Naive thymus-derived CD8-positive, alpha-beta T cell (primary cell): ENCODE measurements at places on chromosomes 3 and 15.

- no peak for DNase-seq
Observed at GRCh38 chr3:124584552-124585391, 145.5 kb upstream of the UMPS start.

DNA sequence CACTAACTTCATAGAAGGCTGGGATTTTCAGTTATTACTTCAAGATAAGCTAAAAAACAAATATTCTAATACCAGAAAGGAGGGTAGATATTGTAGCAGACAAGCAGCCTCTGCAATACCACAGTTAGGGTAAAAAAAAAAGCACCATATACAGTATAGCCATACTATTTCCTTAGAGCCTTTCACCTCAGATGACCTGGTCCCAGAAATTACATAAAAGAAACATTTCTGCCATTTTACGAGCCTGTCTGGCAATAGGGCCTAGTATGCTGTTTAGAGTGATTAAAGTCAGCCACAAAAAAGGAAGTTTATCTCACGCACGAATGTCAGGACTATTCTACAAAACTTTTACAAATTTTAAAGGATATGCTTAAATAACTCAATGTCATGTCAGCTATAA is 1016.6 kb downstream of the PLOD2 start:
- DNase-seq = no peak

DNA sequence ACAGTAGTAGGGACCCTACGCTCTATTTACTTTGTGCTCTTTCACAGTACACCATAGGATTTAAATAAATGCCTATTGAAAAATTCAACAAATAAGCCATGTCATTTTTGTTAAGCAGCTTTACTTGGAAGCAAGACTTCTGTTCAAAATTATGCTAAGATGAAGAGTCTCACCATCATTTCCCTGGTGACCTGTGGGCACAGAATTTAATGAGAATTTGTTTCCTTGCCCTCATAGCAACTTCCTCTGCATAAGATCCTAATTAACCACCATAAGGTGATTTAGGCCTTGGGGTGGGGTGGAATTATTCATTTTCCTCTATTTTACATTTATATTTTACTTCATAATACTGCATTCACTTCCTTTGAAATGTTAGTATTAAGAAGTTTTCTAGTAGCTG is 70.5 kb downstream of the CHL1 start:
- DNase-seq = no peak

- DNase-seq = no peak
Observed at GRCh38 chr3:136251511-136251910, 1.4 kb downstream of the PCCB start.

GRCh38 chr3:56654460-56654859 is 28.6 kb downstream of the TASOR start:
- no peak for DNase-seq

DNA sequence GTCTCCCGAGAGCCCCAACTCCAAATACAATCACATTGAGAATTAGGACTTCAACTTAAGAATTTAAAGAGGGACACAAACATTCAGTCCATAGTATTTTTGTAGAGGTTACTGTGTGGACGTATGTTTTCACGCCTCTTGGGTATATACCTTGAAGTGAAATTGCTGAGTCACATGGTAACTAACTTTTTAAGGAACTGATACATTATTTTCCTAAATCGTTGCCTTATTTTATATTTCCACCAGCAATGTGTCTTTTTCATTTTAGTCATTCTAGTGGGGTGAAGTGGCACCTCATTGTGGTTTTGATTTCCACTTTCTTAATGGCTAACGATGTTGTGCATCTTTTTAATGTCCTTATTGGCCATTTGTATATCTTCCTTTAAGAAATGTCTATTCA is 11.8 kb downstream of the PARP15 start:
- no peak for DNase-seq

GRCh38 chr3:17800232-17800631 is 57.8 kb upstream of the TBC1D5 start:
- no peak for DNase-seq

GRCh38 chr15:25864966-25865365 is 1.8 kb upstream of the ATP10A start:
- no peak for DNase-seq

DNA sequence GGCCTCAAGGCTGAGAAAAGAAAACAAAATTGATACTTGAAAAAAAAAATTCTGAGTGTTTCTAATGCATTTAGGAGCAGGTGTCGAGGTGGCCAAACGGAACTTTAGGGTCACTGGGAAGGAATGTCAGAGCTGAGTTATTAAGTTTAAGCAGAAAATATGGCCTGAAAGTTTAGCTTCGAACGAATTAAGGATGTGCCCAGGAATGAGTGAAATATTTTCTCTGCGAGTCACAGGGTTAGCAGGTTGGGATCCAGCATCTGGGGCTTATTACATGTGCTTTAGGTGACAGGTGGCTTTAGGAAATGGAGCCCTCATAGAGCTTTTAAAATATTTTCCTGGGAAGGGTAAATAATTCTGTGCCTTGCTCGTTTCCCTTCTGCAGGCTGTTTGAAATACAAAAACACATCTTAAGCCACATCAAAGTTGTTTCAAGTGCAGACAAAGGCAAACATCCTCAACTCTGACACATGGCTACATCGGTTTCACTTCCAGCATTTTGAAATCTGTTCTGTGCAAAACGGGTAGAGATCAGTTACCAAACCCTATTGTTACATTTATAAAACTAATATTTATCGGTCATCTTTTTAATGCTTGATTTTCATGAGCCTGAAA is 143.1 kb upstream of the ARRDC4 start:
- no peak for DNase-seq

DNA sequence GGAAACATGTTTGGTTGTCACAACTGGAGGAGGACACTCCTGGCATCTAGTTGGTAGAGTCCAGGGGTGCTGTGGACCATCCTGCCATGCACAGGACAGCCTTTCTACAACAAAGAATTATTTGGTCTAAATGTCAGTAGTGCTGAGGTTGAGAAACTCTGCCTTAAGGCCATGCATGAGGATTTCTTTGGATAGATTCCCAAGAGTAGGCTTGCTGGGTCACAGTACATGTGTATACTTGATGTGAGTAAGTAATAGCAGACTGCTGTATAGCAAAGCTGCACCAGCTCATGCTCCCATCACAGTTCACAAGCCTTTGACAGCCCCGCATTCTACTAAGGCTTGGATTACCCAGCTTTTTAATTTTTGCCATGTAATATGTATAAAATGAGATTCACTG is 151.3 kb downstream of the MFSD1 start:
- DNase-seq = no peak

DNA sequence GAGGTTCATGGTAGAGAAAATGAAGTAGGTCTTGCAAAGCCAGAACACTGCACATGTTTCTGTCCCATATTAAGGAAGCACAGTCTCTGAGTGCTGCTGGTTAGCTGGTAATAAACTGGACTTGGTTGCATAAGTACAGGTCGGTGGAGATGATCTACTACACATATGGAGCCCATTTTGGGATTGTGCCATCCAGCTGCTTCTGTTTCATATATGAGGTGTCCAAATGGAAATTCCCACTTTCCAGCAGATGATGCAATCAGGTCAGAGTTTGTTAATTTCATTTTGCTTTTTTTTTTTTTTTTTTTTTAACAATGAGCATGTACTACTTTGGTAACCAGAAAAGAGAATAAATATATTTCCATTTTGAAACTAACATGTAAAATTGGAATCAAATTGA is 122.6 kb downstream of the SATB1 start:
- no peak for DNase-seq

- no peak for DNase-seq
Observed at GRCh38 chr3:26202169-26202568, 412.3 kb downstream of the OXSM start.

DNA sequence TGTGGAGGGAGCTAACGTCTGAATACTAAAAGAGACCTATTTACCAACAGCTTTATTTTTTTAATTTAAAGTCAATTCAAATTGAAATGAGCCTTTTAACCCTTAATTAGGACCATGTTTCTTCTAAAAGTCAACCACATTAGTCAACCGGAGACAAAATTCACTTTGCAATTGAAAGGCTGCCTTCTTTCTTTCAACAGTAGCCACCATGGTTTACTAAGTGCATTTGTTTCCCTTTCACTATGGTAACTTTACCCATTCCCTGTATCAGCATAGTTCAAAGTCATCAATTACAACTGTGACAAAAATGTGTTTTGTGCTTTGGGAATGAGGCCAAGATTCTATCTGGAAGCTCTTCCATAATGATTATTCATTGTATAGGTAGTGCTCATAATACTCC is 225.4 kb downstream of the EPHA3 start:
- DNase-seq = no peak

DNA sequence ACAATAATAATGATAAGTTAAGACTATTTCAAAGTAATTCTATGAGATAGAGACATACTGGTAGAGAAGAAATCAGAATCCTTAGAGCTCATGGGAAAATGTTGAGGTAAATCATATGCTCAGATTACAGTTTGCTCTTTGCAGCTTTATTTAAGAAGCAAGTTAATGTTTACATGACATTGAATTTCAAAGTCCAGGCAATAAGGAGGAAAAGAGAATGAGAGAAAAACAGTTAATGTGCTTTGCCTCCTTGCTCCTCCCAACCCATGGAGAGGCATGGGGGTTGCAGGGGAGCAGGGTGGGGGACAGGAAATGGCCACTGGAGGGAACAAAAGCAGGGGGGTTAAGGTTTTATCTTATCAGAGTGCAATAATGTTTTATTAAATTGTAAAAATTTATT is 42.2 kb upstream of the ZBTB38 start:
- DNase-seq = no peak

- DNase-seq = no peak
Observed at GRCh38 chr3:182925330-182925943, 54.9 kb downstream of the DCUN1D1 start.

DNA sequence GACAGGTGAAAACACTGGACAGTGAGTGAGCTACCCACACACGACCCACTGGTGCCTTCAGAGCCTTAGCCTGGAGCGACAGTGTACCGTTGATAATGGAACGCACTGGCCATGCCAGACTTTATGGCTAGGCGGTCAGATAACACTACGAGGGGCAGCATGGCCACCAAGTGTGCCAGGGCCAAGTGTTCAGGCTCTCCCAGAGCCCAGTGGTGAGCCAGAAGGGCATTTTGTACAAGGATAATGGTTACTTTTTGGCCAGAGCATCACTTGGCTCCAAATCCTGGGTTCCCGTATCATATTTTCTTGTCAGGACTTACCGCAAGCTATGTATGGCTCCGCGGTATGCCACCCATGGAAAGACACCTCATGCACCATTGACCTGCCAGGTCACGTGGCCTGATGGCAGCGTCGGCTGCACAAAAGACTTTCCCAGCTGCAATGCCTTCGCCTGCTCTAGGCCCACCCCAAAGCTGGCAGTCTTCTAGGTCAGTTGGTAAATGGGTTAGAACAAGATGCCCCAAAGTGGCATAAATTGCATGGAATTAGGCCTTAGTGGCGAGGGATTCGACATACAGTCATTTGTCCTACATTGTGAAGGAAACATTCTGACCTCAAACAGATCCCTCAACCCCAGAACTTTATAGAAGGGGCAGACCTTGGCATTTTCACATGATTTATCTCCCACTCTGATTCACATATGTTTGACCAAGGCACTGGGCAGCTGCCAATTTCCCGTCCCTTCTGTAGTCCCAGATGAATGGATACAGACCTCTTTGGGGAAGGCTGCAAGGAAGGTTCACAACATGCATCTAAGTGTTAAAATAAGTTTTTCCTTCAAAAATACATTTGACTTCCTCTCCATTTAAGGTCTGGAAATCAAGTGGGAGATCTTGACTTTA is 12.2 kb upstream of the SLC28A1 start:
- no peak for DNase-seq

DNA sequence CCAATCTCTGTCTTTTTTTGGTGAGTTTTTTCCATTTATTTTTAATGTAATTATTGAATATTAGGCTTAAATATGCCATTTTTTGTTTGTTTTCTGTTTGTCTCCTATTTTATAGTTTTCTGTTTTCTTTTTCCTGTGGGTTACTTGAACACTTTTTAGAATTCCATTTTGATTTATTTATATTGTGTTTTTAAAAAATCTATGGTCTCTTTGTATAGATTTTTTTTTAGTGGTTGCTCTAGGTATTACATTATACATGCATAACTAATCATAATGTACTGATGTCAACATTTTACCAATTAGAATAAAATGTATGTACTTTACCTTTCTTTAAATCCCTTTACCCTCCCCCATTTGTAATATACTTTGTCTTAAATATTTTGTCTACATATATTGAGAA is 56.2 kb downstream of the RASA2 start:
- no peak for DNase-seq

GRCh38 chr15:96891046-96891445 is 560.5 kb downstream of the NR2F2 start:
- DNase-seq = no peak

GRCh38 chr3:160856450-160856849 is 100.4 kb downstream of the PPM1L start:
- no peak for DNase-seq

GRCh38 chr3:46215810-46216414 is 7.8 kb upstream of the CCR1 start:
- DNase-seq = no peak

DNA sequence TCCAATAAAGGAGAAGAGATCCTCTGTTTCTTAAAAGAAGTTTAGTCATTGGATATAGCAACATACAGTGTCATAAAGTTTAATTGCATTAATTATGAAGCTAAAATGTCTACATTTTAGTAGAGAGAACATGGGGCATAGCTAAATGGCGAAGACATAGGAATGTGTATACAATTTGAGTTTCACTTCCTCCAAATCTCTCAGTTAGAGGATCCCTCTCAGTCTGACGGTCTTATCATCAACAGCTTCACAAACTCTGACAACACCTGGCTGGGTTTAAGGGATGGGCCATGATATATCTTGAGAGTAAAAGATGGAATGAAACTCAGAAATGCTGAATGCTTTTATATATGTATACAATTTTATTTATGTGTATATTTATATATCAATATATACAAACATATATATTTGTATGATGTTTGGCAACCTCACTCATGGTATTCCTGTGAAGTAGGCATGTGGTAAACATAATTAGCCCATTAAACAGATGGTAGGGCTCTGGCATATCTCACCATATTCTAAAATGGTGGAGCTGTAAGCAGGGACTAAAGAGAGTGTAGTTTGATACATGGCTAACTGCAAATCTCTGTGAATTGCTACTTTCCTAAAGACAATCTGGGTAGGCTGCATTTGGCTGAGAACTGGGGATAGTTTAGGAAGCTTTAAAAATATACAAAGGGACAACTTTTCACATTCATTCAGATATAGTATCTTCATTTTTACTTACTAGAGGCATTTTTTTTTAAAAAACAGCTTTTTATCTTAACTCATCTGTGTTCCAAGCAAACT is 111.6 kb downstream of the TIGIT start:
- DNase-seq = no peak

- no peak for DNase-seq
Observed at GRCh38 chr3:59267021-59267420, 217.2 kb upstream of the CFAP20DC start.

- DNase-seq = no peak
Observed at GRCh38 chr15:42712584-42712983, 24.3 kb downstream of the CDAN1 start.

- no peak for DNase-seq
Observed at GRCh38 chr15:77001966-77002365, 7.0 kb downstream of the PSTPIP1 start.

DNA sequence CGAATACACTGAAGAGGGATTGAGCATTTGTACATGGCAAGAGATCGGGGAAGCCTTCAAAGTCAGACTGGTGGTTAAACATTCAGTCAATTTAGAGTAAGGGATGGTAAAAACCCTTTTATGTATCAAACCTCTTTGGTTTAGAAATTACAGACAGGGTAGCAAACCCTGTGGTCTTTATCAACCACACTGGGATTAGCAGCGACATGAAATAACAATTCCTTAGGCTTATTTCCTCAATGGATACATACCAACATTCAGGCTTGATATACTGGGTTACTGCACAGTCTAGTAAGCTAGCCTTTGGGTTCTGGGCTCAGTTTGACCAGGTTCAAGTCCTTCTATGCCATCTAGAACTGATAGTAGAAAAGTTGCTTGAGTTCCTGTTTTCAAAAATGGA is 127.4 kb downstream of the THRB start:
- no peak for DNase-seq
